ENCODE measurements at places on chromosomes 13 and 19. TPM values are rescaled to one million over a fixed set of nuclear protein-coding genes. Genes with fewer than 3 reads are reported as not detected.

- no peak for DNase-seq
Observed at GRCh38 chr19:2064788-2065524, 13.9 kb upstream of the MKNK2 start.

Gene SPACA6
- 27.9 TPM for total RNA-seq

DNA sequence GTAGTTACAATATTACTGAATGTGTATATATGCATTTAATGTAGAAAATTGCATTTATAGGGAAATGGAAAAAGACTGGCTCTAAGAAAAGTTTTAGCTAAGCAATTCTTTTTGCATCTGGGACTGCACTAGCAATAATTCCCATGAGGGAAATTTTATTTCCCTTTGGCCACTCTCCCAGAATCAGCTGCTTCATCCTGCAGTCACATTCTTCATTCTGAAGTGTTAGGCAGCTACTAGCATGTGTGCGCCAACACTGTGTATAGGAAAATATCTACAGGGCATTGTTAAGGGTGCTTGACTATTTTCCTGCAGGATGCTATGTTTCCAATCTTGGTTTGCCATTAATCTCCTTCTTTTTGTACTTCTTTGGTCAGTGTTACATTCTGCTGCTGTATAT lies 312.8 kb upstream of the PCDH20 start:
- peak; percentile 89 for DNase-seq

GRCh38 chr19:2429917-2430535 lies 2.6 kb upstream of the TIMM13 start:
- no peak for DNase-seq
